Stimulated activated CD8-positive, alpha-beta memory T cell treated with anti-CD3 and anti-CD28 coated beads, Interleukin-15, amount 100 ng/mL, for 4 hours (primary cell): ENCODE measurements at places on chromosomes 1 and 21.
A peak's percentile ranks its signal among the peaks of the same experiment; 100 is the strongest.

- no peak for DNase-seq
Measured at GRCh38 chr1:78491451-78492071, 787 bp downstream of the PTGFR start.

DNA sequence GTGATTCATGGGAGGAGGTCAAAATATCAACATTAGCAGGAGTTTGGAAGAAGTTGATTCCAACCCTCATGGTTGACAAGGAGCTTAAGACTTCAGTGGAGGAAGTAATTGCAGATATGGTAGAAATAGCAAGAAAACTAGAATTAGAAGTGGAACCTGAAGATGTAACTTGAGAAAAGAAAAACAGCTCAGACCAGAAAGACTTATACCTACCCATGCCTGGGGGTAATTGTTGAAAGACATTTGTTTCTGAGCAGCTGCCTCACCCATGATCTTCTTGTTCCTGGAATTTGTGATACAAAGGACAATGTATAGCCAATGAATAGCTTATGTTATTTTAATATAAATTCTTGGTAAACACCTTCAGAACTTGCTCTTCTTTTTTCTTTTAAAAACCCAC lies 128.6 kb downstream of the LRIG2 start:
- DNase-seq = no peak

DNA sequence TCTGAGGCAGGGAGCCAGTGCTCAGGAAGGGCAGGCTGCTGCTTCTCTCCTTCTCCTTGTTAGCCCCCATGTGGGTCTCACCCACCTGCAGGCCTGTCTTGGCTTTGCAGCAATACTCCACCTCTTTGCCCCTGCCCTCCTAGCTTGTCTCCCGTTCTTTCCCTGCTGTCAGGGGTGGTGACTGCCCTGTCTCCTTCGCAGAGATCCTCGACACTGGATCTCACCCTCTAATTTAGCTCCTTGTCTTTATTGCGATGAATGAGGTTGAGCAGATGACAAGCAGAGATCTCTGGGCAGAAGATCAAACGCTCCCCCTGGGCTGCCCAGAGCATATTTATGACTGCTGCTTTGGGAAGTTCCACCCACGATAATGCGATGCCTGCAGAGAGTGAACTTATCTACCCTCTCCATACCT lies 199.2 kb downstream of the ROR1 start:
- DNase-seq = no peak

DNA sequence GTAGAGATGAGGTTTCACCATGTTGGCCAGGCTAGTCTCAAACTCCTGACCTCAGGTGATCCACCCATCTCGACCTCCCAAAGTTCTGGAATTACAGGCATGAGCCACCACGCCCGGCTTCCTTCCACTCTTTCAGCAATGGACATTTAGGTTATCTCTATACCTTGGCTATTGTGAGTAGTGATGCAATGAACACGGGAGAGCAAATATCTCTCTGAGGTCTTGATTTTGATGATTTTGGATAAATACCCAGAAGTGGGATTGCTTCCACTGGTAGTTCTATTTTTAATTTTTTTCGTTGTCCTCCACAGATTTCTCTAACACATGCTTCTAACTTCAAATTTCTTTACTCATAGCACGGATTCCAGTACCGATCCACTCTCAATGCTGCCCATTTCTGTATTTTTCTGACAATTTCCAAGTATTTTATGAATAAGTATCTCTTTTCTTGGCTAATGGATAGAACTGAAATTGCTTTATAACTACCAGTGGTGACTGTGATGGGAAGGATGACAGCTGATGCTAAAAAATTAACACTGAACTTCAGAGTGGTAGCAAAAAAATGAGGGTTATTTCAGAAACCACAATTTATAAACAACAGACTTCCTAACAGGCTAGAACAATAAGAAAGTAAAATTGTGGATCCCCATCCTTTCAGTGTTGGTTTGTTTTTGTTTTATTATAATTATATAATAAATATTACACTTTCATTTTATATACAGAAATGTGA lies 327.5 kb upstream of the RUNX1 start:
- no peak for DNase-seq

DNA sequence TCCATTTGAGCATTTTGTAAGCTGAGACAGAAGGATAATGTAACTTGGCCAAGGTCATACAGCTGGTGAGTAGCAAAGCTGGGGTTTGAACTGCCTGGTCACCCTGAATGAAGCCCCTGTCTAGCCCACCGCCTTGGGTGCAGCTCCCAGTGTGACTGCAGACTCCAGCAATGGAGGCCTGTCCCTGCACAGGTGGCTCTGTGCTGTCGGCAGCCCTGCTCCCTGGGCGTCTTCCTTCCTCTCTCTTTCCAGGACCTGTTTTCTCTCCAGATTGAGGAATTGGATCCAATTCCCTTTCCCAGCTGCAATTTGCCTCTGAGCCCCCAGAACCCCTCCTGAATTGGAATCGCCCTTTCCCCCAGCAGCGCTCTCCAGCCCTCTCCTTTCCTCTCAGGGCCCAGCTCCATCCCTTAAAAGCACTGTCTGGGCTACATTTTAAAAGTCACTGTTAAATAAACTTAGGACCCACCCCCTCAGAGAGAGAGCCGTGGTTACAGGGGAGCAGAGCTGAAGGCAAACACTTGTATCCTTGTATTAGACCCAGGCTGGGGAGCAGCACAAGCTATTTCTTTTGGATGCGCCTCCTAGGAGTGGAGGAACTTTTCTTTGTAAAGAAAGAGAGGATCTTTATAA lies 161.4 kb upstream of the LMO4 start:
- no peak for DNase-seq

- DNase-seq = no peak
Measured at GRCh38 chr1:66540434-66541032, 6.6 kb downstream of the SGIP1 start.

DNA sequence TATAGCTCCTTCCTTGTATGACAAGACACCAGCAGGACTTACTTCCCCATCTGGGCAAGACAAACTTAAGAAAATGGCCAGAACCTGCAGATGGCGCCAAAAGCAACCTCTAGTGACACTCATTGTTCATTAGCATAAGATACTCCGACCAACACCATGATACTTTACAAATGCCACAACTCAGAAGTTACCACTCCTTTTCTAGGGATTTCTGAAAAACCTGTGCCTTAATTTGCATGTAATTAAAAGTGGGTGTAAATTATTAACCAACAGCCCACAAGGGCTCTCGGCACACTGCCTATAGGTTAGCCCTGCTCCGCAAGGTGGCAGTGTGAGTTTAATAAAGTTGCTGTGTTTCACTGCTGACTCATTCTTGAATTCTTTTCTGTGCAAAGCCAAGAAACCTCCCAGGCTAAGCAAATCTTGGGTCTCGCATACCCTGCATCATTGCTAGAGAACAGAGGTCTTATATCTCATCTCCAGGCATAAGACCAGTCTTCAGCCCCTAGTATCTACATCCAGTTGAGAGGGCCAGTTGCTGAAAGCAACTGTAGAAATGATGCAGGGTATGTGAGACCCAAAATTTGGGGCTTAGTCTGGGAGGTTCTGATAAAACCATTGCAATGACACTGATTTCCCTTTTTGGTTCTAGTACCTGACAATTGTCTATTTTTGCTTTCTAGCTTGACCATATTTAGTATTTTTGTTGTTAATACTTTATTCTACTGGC lies 86.4 kb downstream of the FAF1 start:
- DNase-seq = peak; percentile 32

DNA sequence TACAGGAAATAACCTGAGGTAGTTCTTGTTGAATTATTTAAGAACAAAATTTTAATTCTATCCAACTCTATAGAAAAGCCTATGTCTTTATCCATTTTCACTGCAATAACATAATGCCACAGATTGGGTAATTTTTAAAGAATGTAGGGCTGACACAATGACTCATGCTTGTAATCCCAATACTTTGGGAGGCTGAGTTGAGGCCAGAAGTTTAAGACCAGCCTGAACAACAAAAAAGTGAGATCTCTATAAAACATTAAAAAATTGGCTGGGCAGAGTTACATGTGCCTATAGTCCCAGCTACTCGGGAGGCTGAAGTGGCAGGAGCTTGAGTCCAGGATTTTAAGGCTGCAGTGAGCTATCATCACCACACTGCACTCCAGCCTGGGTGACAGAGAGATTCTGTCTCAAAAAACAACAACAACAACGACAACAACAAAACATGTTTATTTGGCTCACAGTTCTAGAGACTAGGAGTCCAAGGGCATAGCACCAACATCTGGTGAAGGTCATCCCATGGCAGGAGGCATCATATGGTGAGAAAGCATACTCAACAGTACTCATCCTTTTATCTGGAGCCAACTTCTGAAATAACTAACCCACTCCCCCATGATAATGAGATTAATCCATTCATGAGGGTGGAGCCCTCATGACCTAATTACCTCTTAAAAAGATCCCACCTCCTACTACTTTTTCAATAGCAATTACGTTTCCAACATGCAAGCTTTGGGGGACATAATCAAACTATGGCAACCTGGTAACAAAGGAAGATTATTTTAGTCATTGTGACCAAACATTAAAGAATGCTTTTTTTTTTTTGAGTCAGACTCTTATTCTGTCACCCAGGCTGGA lies 59.6 kb downstream of the ABL2 start:
- DNase-seq = no peak

DNA sequence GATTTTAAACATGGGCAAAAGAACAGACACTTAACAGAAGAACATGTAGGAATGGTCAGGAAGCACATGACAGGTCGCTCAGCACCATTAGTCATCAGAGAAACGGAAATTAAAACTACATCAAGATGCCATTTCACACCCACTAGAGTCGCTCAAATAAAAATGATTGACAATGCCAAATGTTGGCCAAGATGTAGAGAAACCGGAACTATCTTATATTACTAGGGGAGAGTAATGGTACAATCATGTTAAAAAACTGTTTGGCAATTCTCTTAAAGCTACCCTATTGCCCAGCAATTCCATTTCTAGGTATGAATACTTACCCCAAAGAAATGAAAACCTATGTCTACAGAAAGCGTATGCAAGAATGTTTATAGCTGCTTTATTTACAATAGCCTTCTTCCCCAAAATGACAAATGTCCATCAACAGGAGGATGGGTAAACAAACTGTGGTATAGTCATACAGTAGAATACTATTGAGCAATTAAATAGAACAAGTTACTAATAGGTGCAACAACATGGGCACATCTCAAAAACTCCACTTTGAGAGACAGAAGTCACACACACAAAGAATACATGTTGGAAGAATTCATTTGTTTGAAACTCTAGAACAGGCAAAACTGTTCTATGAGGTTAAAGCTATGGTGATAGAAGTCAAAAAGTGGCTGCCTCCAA lies 92.8 kb downstream of the ETS2 start:
- no peak for DNase-seq

DNA sequence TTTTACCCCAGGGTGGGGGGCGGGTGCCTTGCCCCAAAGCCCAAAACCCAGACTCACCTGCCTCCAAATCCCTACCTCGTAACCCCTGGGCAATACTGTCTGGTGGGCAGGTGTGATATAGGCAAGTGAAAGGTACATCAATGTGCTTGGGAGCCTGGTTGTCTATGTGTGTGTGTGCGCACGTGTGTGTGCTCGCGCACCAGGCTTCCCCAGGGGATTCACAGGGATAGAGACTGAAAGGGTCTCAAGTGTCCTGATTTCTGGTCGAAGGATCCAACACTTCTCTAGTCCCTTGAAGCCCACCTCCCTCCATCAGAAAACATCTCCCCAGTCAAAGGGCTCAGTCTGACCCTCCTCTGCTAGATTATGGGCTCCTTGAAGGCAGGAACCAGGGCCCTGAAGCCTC lies 28.9 kb upstream of the EPB41 start:
- no peak for DNase-seq

GRCh38 chr21:45051580-45052434 lies 22.6 kb upstream of the ADARB1 start:
- DNase-seq = no peak

DNA sequence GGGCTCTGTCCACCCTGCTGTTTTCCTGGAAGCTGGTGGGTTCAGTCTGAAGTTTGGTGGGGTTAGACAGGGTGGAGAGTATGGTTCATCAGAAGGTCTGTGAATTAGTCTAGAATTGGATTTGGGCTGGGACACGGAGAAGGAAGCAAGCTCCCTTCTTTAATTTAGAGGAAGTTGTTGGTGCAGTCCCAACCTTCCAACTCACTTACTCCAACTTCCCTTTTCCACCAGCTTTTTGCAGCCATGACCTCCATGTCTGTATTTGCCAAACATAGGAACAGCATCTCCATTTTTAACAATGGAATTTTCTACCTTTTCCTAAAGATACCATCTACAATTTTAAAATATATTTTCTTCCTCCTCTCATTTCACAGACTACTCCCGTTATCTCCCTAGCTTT lies 28.5 kb upstream of the PRELP start:
- DNase-seq = no peak

- DNase-seq = no peak
Measured at GRCh38 chr1:8870616-8871538, 7.6 kb downstream of the ENO1 start.

DNA sequence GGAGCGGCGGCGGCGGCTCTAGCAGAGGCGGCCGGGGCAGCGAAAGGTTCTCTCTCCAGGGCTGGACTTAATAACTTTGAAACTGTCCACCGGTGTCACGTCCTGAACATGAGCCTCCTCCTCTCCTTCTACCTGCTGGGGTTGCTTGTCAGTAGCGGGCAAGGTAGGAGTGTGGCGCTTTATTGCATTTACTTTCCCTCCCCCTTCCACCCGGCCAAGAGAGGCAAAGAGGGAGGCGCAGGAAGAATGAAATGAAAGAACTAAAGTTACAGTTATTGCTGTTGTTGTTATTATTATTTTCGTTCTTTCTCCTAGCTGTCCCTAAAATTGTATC lies 214 bp downstream of the NCAM2 start:
- no peak for DNase-seq

DNA sequence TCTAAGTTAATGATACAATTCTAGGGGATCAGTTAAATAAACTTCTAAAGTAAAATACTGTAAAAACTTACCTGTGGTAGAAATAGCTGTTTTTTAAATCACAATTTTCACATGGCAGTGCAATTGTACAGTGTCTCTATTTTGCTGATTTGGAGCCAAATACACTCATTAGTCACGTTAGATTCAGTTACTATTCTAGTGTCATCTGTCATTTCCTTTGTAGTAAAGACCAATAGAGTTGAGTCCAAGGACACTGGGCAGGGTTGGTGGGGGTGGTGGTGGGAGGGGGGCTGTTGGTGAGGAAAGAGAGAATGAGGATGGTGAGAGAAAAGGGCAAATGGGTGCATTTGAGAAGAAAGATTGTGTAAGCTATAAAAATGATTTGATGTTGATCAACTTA lies 33.6 kb downstream of the CD55 start:
- no peak for DNase-seq

- no peak for DNase-seq
Measured at GRCh38 chr1:182978151-182978853, 25.3 kb upstream of the SHCBP1L start.

GRCh38 chr1:117049857-117050256 lies 10.3 kb upstream of the TTF2 start:
- DNase-seq = no peak

GRCh38 chr1:115813727-115814126 lies 27.2 kb downstream of the NHLH2 start:
- DNase-seq = no peak
